ENCODE measurements at places on chromosomes 7 and 10.

DNA sequence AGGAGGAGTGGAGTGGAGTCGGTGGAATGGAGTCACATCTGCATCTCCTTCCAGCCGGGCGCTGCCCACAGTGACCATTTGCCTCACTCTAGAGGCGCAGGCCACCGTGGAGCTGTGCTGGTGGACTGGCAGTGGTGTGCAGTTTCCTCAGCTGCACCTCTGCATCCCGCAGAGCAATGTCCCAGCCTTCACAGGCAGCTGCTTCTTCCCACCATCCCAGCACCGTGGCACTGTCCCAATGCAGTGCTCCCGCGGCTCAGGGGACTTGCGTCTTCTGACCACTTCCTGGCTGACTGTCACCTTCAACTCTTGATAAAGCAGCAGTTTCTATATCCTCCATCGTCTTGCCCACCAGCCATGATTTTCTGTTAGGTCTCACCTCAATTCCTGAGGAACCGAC, 90.3 kb upstream of the SFMBT2 start:
- DNase-seq = no peak

GRCh38 chr10:97007417-97007816, 175.3 kb downstream of the LCOR start:
- DNase-seq = no peak

DNA sequence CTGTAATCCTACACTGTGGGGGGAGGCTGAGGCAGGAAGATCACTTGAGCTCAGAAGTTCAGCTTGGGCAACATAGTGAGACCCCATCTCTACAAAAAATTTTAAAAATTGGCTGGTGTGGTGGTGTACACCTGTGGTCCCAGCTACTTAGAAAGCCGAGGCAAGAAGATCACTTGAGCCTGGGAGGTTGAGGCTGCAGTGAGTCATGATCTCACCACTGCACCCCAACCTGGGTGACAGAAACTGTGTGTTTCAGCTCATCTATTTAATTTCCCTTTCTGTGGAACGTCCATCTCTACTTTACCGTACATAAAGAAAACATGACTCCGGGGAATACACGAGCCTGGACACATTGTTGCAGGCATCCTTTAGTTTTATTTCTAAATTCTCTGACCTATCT, 354.6 kb upstream of the PLXDC2 start:
- no peak for DNase-seq

DNA sequence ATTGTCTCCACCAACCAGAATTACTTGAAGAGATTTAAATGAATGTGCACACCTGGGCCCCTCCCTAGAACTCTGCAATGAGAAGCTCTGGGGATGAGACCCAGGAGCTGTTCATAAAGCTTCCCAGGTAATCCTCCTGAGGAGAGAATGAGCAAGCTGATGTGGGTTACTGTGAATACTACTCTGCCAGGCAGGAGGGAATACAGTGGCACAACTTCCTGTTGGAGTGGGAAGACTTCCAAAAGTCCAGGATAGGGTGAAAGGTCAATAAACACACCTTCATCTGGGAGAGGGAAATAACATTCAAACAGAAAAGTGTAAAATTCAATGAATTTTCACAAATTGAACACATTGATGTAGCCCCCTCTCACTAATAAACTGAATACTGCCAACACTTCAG, 351.4 kb downstream of the ABCA13 start:
- DNase-seq = no peak

DNA sequence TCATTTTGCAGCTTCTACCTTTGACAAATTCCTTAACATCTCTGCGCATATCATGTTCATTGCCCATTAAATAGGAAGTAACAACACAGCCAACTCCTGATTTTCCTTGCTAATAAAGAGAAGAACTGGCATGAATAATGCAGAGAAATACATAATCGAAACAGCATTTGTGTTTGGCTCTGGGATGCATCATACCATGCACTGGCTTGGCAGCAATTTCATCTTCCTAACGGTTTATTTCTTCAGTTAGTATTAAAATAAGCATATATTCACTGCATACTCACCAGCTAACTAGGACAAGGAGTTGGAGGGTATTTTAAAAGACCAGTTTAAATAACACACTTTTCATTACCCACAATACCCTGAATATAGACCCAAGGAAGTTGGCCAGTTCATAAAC, 132.5 kb downstream of the ITGA8 start:
- DNase-seq = no peak
